Left ventricle myocardium inferior (tissue), 1 donor: ENCODE measurements at places on chromosomes 2 and 18. TPM values are rescaled to one million over a fixed set of nuclear protein-coding genes. Genes with fewer than 3 reads are reported as not detected.

DNA sequence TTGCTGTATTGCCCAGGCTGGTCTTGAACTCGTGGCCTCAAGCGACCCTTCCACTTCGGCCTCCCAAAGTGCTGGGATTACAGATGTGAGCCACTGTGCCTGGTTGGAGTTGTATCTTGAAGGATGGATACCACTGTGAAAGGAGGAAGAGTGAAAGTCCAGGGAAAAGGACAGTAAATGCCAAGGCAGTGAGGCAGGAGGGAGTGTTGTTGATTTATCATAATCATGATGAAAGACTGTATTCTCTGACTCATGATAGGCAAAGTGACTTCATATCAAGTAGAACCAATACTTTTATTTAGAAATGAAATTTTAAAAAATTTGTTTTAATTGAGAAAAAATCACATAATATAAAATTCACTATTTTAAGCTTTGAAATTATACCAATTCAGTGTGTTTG lies 162.3 kb downstream of the ARHGAP28 start:
- no peak for DNase-seq
- no peak overlapping the region for H3K4me3 ChIP-seq
- H3K4me1 ChIP-seq: no peaks in the 10 kb centered on the region
- H3K27me3 ChIP-seq: no peaks in the 10 kb centered on the region
- no peaks in the 10 kb centered on the region for H3K36me3 ChIP-seq

DNA sequence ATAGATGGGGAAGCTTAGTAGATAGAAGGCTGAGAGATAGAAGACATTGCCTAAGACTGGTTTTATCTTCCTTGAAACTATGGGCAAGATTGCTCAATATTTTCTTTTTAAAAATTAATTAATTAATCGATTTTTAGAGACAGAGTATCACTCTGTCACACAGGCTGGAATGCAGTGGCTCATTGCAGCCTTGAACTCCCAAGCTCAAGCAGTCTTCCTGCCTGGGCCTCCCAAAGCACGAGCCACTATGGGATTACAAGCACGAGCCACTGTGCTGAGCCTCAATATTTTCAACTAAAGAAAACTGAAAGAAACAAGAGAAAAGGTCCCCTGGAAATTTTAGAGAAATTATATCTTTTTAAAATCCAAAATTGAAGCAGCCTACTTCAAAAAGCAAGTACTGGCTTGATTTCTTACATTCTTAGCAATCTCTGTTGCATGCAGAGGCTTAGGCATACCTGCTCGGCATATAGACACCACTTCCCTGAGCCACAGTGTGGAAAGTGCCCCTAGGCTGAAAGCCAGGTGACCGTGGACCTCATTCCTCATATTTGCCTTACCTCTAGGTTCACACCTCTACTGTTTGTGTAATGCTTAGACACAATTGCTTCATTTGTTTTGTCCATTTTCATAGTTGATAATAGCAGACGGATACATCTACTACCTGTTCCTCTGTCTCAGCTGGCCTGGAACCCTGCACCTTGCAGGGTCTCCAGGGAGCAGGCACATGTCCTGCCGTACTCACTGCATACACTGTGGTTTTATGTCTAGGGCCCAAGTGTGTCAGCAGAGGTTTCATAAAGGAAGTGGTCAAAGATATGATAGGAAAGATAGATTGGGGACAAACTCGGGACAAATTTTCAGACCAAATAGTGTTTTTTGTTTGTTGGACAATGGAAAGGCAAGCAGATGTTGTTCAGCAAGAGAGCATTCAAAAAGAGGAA lies 166.5 kb upstream of the ALPP start:
- H3K27me3 ChIP-seq: no peaks in the 10 kb centered on the region
- no peak for DNase-seq

- DNase-seq: no peak
- H3K4me1 ChIP-seq: peaks cover 19% of the 10 kb centered on the region
- no peaks in the 10 kb centered on the region for H3K36me3 ChIP-seq
- peak overlapping the region; percentile 36 for H3K27ac ChIP-seq
Observed at GRCh38 chr2:25960396-25960795, 21.9 kb downstream of the KIF3C start.

GRCh38 chr2:42742740-42743658 lies 20.9 kb downstream of the OXER1 start:
- H3K27me3 ChIP-seq: no peaks in the 10 kb centered on the region
- H3K4me1 ChIP-seq: no peaks in the 10 kb centered on the region
- DNase-seq: no peak
- H3K27ac ChIP-seq: no peak overlapping the region
- no peak overlapping the region for H3K4me3 ChIP-seq

- H3K27me3 ChIP-seq: no peaks in the 10 kb centered on the region
- peaks cover 12% of the 10 kb centered on the region for H3K4me1 ChIP-seq
- no peak overlapping the region for H3K27ac ChIP-seq
- no peak overlapping the region for H3K4me3 ChIP-seq
- H3K36me3 ChIP-seq: no peaks in the 10 kb centered on the region
Observed at GRCh38 chr2:204574486-204574885, 29.2 kb downstream of the PARD3B start.

DNA sequence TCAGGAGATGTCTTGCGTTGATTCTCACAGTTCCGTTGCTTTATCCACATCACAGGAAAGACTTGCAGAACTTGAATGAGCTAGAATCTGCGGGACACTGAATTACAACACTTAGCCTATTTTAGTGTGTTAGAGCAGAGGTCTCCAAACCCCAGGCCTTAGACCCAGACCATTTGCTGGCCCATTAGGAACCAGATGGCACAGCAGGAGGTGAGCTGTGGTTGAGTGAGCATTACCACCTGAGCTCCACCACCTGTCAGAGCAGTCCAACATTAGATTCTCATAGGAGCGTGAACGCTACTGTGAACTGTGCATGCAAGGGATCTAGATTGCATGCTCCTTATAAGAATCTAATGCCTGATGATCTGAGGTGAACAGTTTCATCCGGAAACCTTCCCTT lies 3.8 kb downstream of the MRPL30 start:
- H3K27ac ChIP-seq: no peak overlapping the region
- no peak overlapping the region for H3K4me3 ChIP-seq
- no peak for DNase-seq
- peaks cover 13% of the 10 kb centered on the region for H3K36me3 ChIP-seq
- H3K27me3 ChIP-seq: no peaks in the 10 kb centered on the region

GRCh38 chr2:170310876-170311502 lies 133.0 kb downstream of the MYO3B start:
- H3K36me3 ChIP-seq: no peaks in the 10 kb centered on the region
- H3K27ac ChIP-seq: no peak overlapping the region
- H3K4me1 ChIP-seq: no peaks in the 10 kb centered on the region
- peaks cover 37% of the 10 kb centered on the region for H3K27me3 ChIP-seq
- no peak for DNase-seq
- H3K4me3 ChIP-seq: no peak overlapping the region

DNA sequence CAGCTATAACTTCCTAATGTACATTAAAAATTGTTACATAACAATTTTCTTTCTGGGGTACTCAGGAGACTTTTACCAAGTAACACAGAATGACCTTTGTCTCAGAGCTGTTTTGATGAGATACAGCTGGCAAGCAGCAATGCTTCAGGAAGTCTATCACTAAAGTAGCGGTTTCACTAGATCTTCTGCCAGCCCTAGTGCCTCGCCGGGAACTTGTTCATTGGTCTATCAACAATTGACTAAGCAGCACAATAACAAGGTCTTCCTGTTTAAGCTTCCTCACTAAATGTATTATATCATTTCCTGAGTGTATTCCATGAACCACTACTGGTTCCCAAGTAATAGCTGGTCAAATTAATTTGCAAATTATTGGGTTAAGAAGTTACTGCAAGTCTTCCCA lies 69.2 kb downstream of the TRIP12 start:
- H3K27me3 ChIP-seq: no peaks in the 10 kb centered on the region
- DNase-seq: no peak
- H3K4me3 ChIP-seq: no peak overlapping the region
- H3K4me1 ChIP-seq: peaks cover 76% of the 10 kb centered on the region
- H3K36me3 ChIP-seq: peaks cover 19% of the 10 kb centered on the region
- peak overlapping the region; percentile 58 for H3K27ac ChIP-seq

GRCh38 chr2:105344704-105345345 lies 7.5 kb downstream of the C2orf49 start:
- H3K36me3 ChIP-seq: peaks cover 92% of the 10 kb centered on the region
- no peak for DNase-seq
- peaks cover 4% of the 10 kb centered on the region for H3K4me1 ChIP-seq

GRCh38 chr18:22934789-22935188 lies 1.7 kb downstream of the RBBP8 start:
- H3K4me3 ChIP-seq: no peak overlapping the region
- H3K27me3 ChIP-seq: no peaks in the 10 kb centered on the region
- H3K4me1 ChIP-seq: peaks cover 26% of the 10 kb centered on the region
- no peaks in the 10 kb centered on the region for H3K36me3 ChIP-seq
- no peak for DNase-seq

- peaks cover 21% of the 10 kb centered on the region for H3K4me1 ChIP-seq
- H3K27me3 ChIP-seq: no peaks in the 10 kb centered on the region
- H3K27ac ChIP-seq: no peak overlapping the region
- H3K4me3 ChIP-seq: no peak overlapping the region
- no peak for DNase-seq
Observed at GRCh38 chr18:70182548-70182947, 22.9 kb downstream of the RTTN start.

DNA sequence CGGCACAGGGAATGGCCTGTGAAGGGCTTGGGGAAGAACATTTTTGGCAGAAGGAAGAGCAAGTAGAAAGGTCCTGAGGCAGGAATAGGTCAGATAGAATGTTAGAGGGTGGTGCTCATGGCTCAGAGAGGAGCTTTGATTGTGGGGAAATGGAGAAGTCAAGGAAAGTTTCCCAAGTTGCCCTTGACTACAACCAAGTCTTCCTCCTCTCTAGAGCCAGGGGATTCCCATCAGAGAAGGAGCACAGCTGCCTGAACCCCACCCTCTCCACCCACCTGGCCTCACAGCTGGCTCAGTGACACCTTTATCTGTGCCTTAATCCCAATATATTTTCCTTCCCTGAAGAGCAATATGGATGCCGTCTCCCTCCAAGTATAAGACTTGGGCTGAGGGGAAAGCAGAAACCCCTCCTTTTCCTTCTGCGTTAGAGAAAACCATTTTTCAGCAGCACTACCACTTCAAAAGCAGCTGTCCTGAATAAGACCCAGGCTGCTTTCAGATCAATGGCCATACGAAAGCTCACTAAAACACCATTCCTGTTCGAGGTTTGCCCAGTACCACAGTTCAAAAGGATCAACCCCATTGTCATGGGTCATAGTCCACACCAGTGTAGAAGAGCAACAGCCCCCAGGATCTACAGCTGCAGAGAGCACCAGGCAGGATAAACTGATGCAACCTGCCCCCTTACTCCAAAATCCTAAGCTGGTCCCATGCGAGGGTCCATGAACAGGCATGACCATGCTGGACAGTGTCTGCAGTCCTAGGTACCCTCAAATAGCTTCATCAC lies 199.6 kb downstream of the AFF3 start:
- no peak for DNase-seq
- H3K4me1 ChIP-seq: peaks cover 22% of the 10 kb centered on the region
- no peaks in the 10 kb centered on the region for H3K27me3 ChIP-seq
- no peaks in the 10 kb centered on the region for H3K36me3 ChIP-seq
- no peak overlapping the region for H3K4me3 ChIP-seq

DNA sequence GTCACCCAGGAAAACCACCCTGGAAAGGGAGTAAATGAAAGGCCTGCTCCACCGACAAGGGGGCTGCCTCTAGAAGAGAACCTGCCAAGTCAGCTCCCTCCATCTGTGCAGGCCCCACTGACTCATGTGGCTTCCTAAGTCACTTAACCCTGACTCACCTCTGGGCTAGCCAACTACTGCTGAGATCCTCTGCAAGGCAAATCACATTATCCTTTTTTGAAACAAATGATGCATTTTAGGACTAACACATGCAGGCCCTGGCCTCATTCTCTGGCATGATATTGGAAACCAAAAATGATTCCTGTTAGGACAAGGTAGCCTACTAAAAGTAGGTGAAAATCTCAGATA lies 474.6 kb downstream of the EPHA4 start:
- H3K27ac ChIP-seq: no peak overlapping the region
- H3K4me3 ChIP-seq: no peak overlapping the region
- no peaks in the 10 kb centered on the region for H3K27me3 ChIP-seq
- H3K36me3 ChIP-seq: no peaks in the 10 kb centered on the region
- no peak for DNase-seq
- no peaks in the 10 kb centered on the region for H3K4me1 ChIP-seq

Gene BMP10
- total RNA-seq: 0.19 TPM

Gene CEP192
- 25.6 TPM for total RNA-seq

Gene GPR55
- not detected for total RNA-seq

Gene LAMA3
- 3.5 TPM for total RNA-seq

Gene OR6B2
- total RNA-seq: not detected

Gene GALNT5
- total RNA-seq: 0.19 TPM

Gene ETAA1
- total RNA-seq: 4.3 TPM
